Stimulated activated CD4-positive, alpha-beta T cell treated with anti-CD3 and anti-CD28 coated beads, Interleukin-1b, Interleukin-23, amount 100 ng/mL, for 1 hour (primary cell): ENCODE measurements at places on chromosomes 12 and 14.

DNA sequence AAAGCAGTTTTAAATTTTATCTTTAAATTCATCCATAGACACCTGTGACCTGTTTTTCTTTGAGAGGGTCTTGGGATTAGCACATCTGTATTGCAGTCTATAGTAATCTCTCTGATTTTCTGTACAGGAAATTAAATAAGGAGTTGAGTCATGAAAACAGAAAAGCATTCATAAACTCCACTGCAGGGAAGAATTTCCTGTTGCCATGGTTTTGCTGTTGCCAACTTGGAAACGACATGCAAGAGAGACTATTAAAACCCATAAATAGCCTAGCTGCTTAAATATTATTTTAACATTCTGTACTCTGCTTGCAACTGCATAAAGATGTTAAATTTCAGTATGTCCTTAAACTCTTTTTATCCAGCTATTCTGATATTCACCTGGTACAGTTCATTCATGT, 281.0 kb upstream of the RGS6 start:
- DNase-seq = no peak

GRCh38 chr14:91875525-91876286, 8.4 kb upstream of the TC2N start:
- DNase-seq = no peak

DNA sequence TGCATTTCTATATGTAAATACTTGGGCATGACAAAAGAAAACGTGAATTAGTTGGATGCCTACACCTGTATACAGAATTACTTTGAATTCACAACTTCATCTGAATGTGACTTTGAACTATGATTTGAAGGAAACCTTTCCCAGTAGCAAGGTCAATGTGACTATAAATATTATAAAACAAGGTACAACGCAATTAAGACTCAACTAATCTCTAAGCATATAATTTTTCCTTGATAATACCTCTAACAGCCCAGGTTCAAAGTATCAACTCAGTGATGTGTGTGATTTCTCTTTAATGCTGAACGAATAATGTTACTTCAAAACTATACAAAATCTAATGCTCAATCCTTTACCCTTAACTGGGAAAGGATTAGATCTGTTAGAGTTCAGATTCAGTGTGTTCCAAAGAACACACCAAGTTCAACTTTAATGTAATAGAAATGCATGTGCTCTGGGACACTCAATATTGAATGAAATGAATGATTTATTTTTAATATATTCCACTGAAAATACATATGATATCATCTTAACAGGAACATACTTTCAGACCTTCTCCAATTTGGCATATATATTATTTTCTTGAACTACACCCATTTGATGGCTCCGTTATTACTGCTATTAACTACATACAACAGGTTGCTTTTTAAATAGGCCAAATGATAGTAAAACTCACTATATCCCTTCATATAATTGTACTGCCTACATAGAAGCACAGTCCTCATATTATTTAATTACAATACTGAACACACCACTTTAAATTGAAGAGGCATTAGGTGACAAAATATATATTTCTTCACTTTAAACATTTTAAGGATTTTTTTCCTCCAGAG, 40.1 kb upstream of the MTERF2 start:
- DNase-seq = no peak

- no peak for DNase-seq
Measured at GRCh38 chr12:48422060-48422459, 50.3 kb upstream of the ANP32D start.

GRCh38 chr12:69007101-69007854, 74.3 kb upstream of the CPM start:
- no peak for DNase-seq

DNA sequence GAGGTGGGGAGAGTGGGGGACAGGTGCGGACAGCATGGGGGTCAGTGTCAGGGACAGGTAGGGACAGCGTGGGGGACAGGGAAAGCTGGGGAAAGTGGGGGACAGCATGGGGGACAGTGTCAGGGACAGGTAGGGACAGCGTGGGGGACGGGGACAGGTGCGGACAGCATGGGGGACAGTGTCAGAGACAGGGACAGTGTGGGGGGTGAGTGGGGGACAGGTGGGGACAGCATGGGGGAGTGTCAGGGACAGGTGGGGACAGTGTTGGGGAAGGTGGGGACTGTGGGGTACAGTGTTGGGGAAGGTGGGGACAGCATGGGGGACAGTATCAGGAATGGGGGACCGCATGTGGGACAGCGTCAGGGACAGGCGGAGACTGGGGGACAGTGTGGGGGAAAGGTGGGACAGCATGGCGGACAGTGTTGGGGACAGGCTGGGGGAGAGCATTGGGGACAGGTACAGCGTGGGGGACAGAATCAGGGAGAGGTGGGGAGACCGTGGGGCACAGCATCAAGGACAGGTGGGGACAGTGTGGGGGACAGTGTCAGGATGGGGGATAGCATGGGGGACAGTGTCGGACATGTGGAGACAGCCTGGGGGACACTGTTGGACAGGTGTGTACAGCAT, 96.1 kb downstream of the TMEM121 start:
- DNase-seq = no peak

DNA sequence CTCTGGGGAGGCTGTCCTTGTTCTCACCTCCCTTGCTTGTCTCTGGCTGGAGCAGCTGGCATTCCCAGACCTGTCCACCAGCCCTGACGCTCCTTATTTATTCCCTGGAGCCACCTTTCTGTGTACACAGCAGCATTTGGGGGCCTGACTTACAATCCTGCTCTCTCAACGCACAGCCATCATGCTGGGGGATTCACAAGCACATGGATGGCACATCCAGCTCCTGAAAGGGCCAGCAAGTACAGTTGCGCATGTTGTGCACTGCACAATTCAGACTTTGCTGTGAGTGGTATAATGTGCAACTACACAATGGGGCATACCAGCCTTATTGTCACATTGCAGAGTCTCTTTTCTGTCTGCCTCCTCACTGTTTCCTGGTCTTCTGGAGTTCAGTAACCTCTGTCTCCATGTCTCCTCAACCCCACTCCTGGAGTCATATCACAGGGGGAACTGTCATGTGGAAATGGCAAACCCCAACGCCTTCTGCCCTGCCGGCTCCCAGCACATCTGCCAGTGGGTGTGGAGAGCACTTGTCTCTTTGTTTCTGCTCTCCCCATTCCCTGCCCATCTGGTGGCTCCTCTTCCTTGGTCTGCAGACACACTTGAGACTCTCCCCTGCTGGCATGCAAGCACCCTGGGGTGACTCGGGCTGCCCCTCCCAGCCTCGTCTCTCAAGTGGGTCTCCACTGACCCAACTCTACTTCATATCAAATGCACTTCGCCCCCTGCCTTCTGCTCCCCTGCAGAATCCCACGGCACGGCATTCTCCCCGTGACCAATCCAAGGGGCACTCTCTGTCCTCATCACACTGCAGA, 41.2 kb upstream of the MEG3 start:
- DNase-seq = no peak

GRCh38 chr12:93008044-93008778, 79.1 kb upstream of the EEA1 start:
- no peak for DNase-seq

GRCh38 chr14:58607131-58607951, 30.4 kb upstream of the DACT1 start:
- DNase-seq = no peak

GRCh38 chr14:67710209-67710608, 8.5 kb downstream of the RDH12 start:
- DNase-seq = no peak

GRCh38 chr14:91344096-91344495, 73.5 kb downstream of the CCDC88C start:
- DNase-seq = no peak

DNA sequence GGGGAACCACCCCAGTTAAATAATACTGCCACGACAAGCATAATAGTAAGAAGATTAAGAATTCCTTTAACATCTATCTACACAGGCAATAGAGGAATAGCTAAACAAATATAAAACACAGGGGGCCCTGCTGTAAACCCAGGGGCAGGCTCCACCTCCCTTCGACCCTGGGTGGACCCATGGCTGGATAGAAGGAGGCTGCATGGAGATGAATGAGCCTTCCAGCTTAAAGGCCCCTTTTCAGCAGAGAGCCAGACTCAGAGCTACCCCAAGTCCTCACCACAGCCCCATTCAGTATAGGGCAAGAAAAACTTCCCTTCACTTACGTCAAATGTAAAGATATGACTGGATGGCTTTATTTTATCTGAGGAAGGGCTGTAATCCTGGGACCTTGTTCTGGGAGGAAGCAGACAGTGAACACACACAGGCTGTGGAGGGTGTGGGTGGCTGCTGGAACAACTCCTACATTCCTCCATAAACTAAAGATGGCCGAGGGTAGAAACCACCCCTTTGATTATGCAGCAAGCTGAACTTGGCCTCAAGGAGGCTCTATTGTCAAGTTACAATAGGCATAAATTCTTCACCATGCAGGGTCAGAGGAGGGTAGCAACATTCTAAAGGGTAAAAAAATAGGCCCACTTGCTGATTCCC, 30.4 kb downstream of the NUAK1 start:
- no peak for DNase-seq

DNA sequence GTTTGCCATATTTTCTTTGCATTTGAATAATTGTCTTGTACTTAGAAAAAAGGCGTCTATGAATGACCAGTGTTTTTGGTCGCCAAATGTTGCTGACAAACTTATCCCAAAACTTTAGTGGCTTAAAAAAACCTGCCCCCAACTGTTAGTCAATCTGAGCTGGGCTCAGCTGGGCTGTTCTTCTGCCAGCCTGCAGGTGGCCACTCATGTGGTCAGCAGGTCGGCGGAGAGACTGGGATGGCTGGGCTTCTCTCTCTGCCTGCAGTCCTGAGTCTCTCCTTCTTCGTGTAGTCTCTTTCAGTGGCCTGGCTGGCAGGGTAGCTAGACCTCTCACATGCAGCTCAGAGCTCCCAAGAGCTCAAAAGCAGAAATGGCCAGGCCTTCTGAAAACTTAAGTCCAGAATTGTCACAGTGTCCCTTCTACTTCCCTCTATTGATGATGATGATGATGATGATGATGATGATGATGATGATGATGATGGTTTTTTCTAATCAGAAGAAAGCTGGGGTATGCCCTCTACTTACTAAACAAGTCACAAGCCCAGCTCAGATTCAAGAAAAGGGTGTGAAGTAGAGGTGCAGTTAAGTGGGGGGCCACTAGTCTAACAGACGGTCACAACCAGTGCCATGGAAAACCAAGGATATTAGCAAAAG, 87.9 kb downstream of the PTPN11 start:
- DNase-seq = no peak

GRCh38 chr14:101063121-101063520, 159.6 kb upstream of the RTL1 start:
- no peak for DNase-seq

DNA sequence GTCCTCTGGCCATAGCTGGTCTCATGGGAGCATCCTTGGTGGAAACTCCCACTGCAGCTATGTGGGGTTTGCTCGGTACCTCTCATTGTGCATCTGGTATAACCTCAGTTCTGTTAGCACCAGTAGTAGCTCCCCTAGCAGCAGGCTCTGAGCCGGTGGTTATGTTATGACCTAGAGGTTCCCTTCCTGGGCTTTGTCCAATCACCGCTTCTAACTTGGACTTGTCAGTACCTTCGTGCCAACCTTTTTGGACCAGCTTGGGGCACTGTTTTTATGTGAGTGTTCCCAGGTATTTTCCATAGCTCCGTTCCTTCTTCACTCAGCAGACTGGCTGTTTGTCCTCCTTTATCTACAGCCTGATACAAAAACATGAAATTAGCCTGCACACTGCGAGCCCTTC, 55.7 kb downstream of the ATG14 start:
- no peak for DNase-seq

DNA sequence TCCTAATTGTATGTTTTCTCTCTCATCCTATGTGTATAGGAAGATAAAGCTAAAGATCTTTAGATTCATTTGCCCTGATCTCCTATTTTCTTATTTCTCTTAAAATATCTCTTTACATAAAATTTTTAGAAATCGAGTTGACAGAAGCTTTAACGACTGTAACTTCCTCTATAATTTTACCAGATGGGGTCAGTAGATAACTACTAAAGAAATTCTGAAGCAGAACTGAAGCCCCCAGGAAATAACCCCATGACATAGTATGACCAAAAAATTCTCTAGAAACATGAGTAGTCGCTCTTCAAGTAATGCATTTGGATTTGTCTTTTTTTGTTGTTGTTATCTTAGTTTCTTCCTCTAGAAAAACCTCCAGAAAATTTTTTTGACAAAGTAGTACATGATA, 288.0 kb downstream of the ERC1 start:
- DNase-seq = no peak

- no peak for DNase-seq
Measured at GRCh38 chr12:118288174-118288573, 84.5 kb downstream of the TAOK3 start.

- DNase-seq = no peak
Measured at GRCh38 chr14:20632448-20632830, 9.1 kb downstream of the OR6S1 start.

- no peak for DNase-seq
Measured at GRCh38 chr12:28998662-28999120, 150.4 kb upstream of the FAR2 start.

- no peak for DNase-seq
Measured at GRCh38 chr14:48398675-48399282, 723.4 kb upstream of the MDGA2 start.

DNA sequence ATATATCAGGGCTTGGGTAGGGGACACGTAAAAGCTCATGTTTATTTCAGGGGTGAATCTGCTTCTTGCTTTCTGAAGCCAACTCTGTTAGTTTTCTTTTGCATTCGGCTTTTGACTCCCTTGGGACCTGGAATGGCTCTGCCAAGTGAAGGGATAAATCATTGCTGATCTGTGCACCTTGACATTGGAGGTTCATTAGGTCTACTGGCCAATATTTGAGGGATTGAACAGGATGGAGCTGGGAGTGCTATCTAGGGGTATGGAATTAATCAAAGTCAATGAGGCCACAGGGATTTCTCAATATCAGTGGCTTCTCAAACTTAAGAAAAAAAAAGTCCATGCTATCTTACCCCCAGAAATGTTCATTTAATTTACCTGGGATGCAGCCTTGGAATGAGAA, 203.5 kb upstream of the RMST start:
- no peak for DNase-seq

- DNase-seq = no peak
Measured at GRCh38 chr14:93496856-93497741, 66.4 kb downstream of the UNC79 start.

DNA sequence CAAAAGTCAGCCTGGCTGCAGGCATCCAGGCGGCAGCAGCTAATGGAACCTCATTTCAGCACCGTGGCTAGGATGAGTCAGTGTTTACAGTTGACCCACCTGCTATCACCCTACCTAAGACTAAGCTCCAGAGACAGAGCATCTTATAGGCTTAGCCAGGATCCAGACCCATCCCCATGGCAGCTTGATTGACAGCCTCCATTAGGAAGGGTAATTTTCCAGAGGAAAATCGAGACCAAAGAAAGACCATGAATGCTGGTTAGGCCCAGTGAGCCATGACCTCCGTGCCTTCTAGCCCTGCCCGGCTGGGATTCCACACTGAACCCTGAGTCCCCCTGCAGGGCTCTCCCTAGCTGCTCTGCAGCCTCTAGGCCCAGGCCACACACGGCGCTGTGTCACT, 38.7 kb downstream of the TUNAR start:
- no peak for DNase-seq
